ENCODE measurements at places on chromosomes 5 and 9. TPM values are rescaled to one million over a fixed set of nuclear protein-coding genes. Genes with fewer than 3 reads are reported as not detected.
A peak's percentile ranks its signal among the peaks of the same experiment; 100 is the strongest.

Gene RASEF
- total RNA-seq: 10.0 TPM

Gene TLE1
- total RNA-seq: 40.2 TPM

Gene SMIM33
- not detected for total RNA-seq

Gene IQGAP2
- 24.7 TPM for total RNA-seq

Gene GABBR2
- 6.4 TPM for total RNA-seq

Gene PJA2
- total RNA-seq: 79.9 TPM

Gene BARHL1
- 0.14 TPM for total RNA-seq

Gene GDNF
- total RNA-seq: 0.98 TPM

Gene C9orf50
- not detected for total RNA-seq

Gene PIP5KL1
- total RNA-seq: 5.8 TPM

Gene CCDC180
- 7.0 TPM for total RNA-seq

DNA sequence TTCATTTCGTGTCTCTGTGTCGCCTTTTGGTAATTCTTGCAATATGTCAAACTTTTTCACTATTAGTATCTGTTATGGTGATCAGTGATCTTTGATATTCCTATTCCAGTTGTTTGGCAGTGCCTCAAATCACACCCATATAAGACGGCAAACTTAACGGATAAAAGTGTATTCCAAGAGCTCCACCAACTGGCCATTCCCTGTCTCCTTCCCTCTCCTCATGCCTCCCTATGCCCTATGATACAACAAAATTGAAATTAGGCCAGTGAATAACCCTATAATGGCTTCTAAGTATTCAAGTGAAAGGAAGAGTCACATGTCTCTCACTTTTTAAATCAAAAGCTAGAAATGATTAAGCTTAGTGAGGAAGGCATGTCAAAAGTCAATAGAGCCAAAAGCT, 74.8 kb downstream of the CDK5RAP2 start:
- no peak for DNase-seq

- no peak for DNase-seq
Observed at GRCh38 chr9:13705373-13705772, 425.9 kb upstream of the MPDZ start.

DNA sequence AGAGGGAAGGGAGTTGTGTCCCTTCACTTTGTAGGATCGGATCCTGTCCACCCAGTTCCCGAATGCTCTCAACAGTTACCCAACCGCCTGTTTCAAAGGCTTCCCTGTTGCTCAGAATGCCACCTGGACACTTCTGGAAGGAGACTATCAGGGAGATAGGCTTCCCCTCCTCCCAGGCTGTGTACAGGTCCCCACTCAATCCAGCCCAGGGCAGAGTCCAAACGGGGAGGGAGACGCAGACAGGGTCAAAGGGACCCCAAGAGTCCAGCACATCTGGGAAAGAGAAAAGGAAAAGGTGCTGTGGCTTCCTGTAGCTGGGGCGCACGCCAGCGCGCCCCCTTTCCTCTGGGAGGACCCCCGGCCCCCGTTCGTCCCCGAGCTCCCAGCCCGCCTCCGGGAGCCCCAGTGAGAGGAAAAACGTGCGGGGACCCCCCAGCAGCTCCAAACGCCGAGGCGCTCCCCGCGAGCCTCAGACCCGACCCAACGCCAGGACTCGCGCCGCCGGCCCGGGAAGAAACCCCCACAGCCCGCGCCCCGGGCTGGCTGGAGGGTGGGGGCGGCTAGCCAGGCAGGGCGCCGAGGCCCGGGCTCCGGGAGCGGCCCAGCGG, 640 bp downstream of the SURF4 start:
- no peak for DNase-seq

- no peak for DNase-seq
Observed at GRCh38 chr9:128906741-128907140, 14.0 kb upstream of the PHYHD1 start.

- no peak for DNase-seq
Observed at GRCh38 chr5:181215997-181216989, 6.8 kb upstream of the TRIM41 start.

DNA sequence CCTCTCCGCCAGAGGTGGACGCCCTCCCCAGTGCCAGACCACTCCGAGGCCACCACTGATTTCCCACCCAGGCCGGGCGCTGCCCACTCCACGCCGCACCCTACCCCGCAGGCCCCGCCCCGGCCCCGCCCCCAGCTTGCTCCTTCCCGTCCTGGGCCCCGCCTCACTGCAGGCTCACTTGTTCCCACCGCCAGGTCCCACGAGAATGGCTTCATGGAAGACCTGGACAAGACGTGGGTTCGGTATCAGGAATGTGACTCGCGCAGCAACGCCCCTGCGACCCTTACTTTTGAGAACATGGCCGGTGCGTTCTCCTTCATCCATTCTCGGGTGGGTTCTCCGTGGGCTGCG, 6.5 kb downstream of the LRRC26 start:
- no peak for DNase-seq

DNA sequence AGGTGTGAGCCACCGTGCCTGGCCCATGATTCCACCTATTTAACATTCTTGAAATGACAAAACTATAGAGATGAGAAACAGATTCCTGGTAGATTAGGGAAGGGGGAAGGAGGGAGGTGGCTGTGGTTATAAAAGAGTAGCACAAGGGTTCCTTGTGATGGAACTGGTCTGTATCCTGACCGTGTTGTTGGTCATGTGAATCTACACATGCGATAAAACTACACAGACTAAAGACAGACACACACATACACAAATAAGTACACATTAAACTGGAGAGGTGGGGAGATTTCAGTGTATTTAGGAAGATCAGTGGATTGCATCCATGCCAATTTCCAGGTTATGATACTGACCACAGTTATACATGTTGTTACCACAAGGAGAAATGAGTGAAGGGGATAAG, 60.9 kb downstream of the RNF130 start:
- no peak for DNase-seq

DNA sequence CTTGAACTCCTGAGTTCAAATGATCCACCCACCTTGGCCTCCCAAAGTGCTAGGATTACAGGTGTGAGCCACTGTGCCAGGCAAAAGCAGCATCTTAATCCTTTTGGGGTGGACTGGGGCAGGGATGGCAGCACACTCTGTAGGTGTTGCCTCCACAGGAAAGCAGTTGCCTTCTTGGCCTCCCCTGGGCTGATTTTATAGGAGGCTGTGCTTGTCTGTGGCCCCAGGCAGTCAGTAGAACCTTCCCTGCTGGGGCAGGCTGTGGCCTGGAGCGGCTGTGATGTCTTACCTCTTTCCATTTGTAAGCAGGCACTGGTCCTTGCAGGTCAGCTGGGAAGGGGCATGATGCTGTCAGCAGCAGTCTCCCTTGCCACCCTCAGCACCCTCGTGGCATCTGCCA, 49.8 kb downstream of the PRRC2B start:
- no peak for DNase-seq

DNA sequence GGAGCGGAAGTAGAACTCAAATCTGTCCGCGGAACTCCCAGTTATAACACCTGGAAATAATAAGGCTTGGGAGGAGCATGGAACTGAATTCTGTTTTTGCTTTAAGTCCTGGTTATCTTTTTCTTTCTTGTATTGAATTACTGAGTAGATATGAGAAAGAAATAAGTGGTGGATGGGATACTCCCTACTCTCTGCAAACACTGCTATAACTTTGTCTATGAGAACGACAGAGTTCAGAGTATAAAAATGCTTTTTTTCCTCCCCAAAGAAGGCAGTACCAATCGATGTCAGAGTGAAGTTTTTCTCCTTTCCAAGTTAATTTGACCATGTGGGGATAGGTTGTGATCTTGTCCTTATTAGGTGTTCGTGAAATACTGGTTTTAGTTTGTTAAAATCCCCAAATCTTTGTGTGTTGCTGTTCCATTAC, 1.2 kb downstream of the RIC1 start:
- DNase-seq: no peak

GRCh38 chr5:56467176-56467717, 234.1 kb upstream of the ANKRD55 start:
- no peak for DNase-seq

DNA sequence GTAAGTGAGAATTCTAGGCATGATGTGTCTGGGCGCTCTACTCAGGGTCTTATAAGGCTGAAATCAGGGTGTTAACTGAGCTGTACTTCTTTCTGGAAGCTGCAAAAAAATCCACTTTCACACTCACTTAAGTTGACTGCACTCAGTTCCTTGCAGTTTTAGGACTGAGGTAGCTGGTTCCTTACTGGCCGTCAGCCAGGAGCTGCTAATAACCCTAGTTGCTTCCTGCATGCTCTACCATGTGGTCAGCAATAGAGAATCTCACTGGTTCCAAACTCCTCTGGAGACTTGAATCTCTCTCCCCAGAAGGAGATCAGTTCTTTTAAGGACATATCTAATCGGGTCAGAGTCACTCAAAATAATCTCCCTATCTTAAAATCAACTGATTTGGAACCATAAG, 911.2 kb downstream of the EFNA5 start:
- no peak for DNase-seq

DNA sequence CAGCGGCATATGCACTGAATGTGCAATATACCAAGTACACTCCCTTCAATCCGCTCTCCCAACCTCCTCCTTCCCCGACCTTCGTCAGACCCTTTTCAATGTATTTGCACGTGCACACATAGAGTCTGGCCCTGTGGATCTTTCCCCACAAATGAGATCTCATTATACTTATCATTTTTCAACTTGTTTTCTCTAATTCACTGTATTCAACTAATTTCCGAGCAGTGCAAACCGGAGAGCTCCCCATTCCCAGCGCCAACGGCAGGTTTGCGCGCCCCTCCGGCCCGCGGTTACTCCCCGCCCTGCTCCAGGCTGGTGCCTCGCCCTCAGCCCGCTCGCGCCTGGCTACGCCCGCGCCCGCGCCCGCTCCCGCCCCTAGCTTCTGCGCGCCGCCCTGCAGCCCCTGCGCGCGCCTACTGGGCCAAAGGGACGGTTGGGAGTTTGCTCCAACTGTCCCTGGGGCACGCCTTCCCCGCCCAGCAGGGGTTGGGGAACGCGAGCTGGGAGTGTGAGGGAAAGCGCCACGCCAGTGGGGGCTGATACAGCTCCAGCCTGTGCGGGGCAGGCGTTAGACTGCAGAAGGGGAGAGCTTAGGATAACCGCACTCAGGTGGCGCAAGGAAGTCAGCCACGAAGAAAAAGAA, 3.3 kb upstream of the CDC20B start:
- no peak for DNase-seq

GRCh38 chr5:140153255-140153654, 21.7 kb upstream of the CYSTM1 start:
- no peak for DNase-seq

DNA sequence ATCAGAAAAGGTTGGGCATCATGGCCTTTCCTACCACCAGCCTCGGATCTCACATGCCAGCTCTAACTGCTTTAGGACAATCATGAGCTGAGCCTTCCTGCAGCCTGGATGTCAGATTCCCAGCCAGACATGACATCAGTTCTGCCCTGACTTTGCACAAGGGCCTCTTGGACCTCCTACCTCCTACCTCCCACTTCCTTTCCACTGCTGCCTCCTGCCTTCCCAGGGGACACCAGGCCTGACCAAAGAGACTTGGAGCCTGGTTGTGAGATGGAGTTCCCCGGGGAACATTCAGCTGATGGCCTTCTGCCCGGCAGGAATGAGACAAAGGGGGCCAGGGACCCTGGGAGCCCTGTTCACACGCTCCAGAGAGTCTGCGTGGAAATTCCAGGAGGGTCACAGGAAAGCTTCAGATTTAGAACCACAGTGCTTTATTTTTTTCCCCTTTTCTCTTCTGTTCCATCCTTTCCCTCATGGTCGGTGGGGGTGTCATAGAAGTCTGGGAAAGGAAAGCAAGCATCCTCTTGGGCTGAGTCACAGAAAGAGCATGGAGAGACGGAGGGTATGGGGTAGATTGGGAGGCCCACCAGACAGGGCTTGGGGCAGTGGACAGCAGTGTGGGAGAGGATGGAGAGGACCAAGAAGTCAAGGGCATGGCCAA, 35.4 kb upstream of the IL17B start:
- no peak for DNase-seq

GRCh38 chr9:127193483-127193882, 71.0 kb upstream of the ANGPTL2 start:
- no peak for DNase-seq

DNA sequence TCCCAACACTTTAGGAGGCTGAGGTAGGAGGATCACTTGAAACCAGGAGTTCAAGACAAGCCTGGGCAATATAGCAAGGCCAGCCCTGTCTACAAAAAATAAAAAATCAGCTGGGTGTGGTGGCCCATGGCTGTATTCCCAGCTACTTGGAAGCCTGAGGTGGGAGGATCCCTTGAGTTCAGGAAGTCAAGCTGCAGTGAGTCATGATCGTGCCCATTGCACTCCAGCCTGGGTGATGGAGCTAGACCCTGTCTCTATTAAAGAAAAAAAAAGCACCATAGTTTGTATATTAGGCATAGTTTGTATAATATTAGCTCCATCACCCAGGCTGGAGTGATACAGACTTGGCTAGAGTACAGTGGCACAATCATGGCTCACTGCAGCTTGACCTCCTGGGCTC, 9.6 kb upstream of the NME5 start:
- DNase-seq: no peak

DNA sequence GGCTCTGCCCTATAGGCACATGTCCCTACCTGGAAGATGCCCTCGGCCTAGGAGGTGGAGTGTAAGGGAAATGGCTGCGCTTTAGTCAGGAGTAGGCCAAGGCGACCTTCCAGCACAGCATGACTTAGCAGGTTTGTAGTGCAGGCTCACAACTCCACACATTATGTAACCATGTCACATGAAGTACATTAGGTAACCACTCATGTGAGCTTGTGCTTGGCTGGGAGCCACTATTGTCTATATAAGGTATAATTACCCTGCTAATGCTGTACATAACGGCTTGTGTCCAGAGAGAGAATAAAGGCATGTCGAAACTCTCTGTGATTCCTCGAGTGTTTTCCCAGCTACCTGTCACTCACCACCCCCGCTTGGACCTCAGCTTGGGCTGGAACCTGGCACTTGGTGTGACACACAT, 74.9 kb downstream of the CAMK4 start:
- no peak for DNase-seq

DNA sequence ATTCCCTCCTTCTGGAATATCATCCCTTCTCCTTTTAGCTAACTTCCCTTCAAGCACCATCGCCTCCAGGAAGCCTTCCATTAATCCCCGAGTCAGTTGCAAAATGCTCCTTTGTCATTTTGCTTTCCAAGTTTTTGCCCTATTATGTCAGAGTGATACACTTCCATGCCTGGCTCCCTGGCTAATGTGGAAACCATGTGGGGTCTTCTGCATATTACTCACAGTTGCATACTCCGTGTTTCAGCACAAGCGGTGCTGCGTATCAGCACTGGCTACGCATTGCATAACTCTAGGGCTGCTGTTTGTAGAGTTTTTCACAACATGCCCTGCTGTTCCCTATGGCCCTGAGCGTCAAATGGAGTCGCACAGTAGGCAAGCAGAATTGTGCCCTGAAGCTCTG, 1.9 kb downstream of the TEX53 start:
- peak; percentile 31 for DNase-seq

- DNase-seq: no peak
Observed at GRCh38 chr5:102796498-102796897, 41.4 kb downstream of the PAM start.

- DNase-seq: no peak
Observed at GRCh38 chr5:16345454-16345853, 120.1 kb downstream of the ZNF622 start.

DNA sequence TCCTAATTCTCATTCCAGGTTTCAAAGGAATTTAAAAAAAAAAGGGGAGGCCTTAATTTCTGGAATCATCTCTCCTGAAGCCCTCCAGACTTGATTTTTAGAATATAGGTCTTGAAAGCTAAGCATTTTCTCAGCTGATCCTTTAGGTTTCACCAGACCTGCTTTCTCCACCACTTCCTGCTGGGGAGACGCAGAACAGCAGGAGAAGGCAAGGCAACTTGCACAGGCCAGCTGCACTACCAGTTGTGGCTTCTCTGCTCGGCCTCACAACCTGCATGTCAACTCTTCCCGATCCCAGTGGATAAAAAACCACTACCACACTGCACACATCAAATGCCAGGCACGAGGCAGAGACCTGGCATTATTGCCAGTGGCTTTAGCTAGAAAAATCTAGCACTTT, 119.8 kb downstream of the SIL1 start:
- no peak for DNase-seq

Data from type B pancreatic cell (in vitro differentiated cells).